ENCODE measurements at places on chromosomes 2 and 18. TPM values are rescaled to one million over a fixed set of nuclear protein-coding genes. Genes with fewer than 3 reads are reported as not detected.

The PDE1A gene
- total RNA-seq = 96.4 TPM

The PMAIP1 gene
- total RNA-seq = 2.5 TPM

The SMYD1 gene
- total RNA-seq = not detected

The MRPS5 gene
- total RNA-seq = 47.1 TPM

The EFEMP1 gene
- 2,583 TPM for total RNA-seq

The ANKRD30BL gene
- not detected for total RNA-seq

The ERBB4 gene
- total RNA-seq = 0.28 TPM

The COL4A3 gene
- 11.0 TPM for total RNA-seq

The FOXD4L1 gene
- total RNA-seq = 0.19 TPM

Data from regular cardiac myocyte (primary cell).